Activated CD4-positive, alpha-beta memory T cell treated with anti-CD3 and anti-CD28 coated beads, Interleukin-2, amount 10 ng/mL, durations not matched to agents 7 days and 5 days (primary cell): ENCODE measurements at places on chromosomes 16 and 17. TPM values are rescaled to one million over a fixed set of nuclear protein-coding genes. Genes with fewer than 3 reads are reported as not detected.

DNA sequence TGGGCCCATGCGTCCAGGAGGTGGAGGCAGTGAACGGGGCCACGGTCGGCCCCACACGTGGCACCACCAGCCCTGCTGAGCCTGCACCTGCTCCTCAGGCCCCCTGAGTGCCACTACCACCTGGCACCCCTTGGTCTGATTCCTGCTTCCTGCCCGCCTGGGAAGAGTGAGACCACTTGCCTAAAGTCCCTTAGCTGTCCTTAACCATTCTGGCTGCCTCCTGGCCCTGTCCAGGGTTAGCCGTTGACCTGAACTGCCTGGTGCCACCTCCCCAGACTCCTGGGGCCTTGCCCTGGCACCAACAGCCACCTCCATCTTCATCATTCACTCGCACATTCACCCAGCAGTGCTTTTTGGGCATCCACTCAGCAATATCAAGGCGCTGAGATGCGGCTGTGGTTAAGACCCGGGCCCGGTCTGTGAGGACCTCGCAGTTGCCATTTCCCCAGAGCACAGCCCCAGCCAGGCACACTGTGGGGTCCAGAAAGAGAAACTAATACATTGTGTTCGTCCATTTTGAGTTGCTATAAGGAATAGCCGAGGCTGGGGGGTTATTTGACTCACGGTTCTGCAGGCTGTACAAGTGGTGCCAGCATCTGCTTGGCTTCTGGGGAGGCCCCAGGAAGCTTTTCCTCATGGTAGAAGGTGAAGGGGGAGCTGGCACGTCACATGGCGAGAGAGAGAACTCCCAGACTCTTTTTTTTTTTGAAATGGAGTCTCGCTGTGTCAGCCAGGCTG, 318.4 kb downstream of the SEC14L1 start:
- peak; percentile 39 for DNase-seq

The TAOK1 gene
- total RNA-seq, result 50.0 TPM

DNA sequence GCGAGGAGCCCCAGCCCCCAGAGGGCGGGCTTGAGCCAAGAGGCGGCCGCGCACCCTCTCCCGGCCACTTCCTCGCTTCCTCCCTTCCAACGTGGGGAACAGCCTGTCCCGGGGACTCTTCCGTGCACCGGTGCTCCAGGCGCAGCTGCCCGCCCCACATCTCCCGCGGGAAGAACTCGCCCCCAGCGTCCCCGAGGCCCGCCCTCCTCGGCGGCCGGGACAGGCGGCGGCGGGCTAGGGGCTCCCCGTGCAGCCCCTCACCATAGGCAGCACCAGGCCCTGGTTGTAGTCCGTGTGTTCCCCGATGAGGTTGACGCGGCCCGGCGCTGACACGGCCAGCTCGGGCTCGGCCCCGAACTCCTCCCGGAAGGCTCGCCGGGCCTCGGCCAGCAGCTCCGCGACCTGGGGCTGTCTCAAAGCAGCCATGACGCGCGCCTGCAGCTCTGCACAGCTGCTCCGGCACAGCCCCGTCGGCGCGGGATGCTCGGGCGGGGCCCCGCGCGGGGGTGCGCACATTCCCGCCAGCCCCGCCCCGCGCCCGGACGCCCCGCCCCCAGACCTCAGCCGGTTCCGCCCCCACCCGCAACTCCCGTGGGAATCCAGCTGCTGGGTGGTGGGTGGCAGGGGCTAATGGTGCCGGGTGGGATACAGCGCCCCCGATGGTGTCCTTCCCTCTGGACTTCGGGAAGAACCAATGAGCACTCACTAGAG, at the start of gene GALK1:
Gene GALK1, minus strand, starts transcription at position 482 of the 711 bp plus-strand sequence. Its CDS starts 56 bp downstream, at position 426.
- peak; percentile 82 for DNase-seq

DNA sequence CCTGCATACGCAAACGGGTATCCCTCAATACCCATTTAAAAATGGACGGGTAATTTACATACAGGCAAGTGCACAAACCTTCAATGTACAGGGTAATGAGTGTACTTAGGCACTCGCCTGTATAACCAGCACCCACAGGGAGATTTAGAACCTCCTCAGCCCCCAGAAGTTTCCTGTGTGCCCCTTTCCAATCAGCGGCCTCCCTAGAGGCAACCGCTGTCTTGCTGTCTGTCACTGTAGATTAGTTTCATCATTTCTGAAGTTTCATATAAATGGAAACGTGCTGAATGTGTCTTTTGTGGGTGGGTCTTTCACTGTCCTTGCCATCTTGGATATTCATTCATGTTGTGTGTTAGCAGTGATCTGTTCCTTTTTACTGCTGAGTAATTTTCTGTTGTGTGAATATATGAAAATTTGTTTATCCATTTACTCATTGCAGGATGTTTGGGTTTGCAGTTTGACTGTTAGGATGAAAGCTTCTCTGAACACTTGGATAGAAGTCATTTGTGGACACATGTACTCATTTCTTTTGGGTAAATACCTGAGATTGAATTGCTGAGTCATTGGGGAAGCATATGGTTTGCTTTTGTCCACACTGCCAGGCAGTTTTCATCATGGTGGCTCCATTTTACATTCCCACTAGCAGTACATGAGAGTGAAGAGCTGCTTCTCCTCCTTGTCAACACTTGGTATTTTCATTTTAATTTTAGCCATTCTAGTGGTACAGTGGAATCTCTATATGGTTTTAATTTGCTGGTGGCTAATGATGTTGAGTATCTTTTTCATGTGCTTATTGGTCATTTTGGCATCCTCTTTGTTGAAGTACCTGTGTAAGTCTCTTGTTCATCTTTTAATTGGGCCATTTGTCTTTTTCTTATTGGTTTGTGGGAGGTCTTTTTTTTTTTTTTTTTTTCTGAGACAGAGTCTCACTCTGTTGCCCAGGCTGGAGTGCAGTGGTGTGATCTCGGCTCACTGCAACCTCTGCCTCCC, 2.1 kb upstream of the ADCY7 start:
- no peak for DNase-seq

The PIP4K2B gene
- total RNA-seq, result 45.7 TPM

DNA sequence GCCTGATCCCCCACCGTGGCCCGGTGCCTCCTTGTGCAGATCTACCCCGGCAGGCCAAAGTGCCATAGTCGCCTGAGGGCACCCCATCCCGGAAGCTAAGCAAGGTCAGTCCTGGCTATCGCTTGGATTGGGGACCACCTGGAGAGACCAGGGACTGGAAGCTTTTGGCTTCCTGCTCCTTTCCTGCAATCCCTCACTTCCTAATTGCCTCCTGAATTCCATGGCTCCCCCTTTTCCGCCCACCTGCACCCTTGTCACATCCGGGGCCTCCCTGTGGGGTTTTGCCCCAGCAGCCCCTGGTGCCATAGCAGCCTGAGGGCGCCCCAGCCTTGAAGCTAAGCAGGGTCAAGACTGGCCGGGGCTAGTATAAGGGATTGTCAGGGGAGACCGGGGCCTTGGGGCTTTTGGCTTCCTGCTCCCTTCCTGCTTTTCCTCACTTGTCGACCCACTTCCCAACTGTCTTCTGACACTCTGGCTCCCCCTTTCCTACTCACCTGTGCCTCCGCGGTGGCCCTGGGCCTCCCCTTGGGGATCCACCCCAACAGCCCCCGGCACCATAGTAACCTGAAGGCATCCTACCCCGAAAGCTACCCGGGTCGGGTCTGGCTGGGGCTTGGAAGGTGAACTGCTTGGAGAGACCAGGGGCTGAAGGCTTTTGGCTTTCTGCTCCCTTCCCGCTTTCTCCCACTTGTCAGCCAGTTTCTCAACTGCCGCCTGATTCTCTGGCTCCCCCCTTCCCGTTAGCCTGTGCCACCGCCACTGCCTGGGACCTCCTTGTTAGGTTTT, 2293.6 kb downstream of the TP53TG3F start:
- DNase-seq, result no peak

DNA sequence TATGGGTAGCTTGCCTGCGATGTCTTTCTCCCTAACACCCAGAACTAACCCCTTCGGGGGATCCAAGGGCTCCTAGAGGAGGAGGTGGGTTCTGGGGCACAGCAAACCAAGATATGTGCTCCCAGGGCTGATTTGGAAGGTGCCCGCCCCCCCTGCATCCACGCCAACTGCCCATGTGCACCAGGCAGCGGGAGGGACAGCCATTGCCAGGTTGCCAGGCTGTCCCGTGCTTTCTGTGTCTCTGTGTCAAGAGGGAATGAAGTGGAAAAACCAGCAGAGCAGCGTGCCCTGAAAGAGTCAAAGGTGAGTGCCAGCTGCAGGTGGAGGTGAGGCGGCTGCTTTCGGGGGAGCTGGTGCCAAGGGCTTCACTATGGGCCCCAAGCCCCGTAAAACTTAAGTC, 6.4 kb downstream of the TEKT5 start:
- DNase-seq, result no peak

- DNase-seq, result no peak
Observed at GRCh38 chr17:2635241-2635640, 41.8 kb downstream of the PAFAH1B1 start.

GRCh38 chr16:73063854-73064211, 15.9 kb upstream of the ZFHX3 start:
- DNase-seq, result no peak

The SCGB1C2 gene
- not detected for total RNA-seq
